ENCODE measurements at places on chromosomes 11 and 22.

GRCh38 chr11:73999581-74000306 is 9.1 kb downstream of the UCP3 start:
- no peak for DNase-seq

GRCh38 chr11:6736495-6737121 is 35.2 kb downstream of the OR2AG2 start:
- no peak for DNase-seq

GRCh38 chr11:116420770-116421528 is 351.8 kb downstream of the BUD13 start:
- no peak for DNase-seq

DNA sequence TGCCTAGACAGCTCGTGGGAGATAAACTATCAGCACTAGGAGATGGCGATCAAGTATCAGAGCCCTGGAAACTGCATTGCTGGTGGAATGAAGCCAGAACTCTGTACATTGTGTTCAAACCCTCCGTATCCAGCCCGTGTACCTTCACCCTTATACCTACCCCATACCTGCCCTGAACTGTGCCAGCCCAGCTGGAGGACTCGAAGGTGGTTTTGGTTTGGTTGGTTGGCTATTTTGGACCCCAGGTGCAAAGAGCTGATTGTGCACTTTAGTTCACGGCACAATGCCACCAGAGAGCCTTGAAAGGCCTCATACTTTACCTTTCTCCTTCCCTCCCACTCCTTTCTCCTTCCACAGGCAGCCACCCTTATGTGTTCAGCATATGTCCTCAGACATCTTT is 16.0 kb downstream of the FAM83F start:
- no peak for DNase-seq

- no peak for DNase-seq
Observed at GRCh38 chr11:86180423-86180822, 64.1 kb upstream of the EED start.
